AML-193 (cell line): ENCODE measurements at places on chromosomes 3 and 15.

DNA sequence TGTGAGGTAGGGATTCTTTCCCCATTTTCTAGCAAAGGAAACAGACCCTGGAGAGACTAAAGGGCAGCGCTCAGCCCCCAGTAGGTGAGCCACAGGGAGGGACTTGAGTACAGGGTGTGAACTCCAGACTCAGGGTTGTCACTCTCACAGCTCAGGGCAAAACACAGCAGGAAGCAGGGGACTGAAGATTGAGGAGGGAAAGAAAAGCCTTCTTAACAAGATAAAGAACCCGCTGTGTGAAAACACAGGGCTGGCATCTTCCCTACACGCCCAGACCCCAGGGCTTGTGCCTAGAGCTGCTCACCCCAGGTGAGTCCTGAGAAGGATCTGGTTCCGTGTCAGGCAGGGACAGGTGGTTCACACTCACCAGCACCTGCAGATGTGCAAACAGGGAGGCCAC is 59.6 kb downstream of the ABTB1 start:
- no peak for DNase-seq

GRCh38 chr3:24538891-24539290 is 44.2 kb upstream of the THRB start:
- DNase-seq = no peak

- no peak for DNase-seq
Measured at GRCh38 chr3:160196511-160197104, 28.6 kb upstream of the C3orf80 start.

DNA sequence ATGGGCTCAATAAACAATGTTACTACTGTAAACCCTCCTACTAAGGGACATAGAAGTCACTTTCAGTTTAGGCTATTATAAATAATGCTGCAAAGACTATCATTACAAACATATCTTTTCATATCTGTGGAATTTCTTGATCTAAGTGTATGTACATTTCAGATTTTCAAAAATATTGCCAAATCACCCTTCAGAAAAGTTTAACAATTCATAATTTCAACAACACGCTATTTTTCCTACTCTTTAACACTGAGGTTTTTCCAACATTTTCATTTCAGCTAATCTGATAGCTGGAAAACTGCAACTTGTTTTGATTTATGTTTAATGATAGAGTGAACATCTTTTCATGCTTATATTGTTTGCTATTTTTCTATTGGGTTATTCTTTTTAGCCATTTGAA is 69.0 kb downstream of the ALDH1A2 start:
- DNase-seq = no peak

DNA sequence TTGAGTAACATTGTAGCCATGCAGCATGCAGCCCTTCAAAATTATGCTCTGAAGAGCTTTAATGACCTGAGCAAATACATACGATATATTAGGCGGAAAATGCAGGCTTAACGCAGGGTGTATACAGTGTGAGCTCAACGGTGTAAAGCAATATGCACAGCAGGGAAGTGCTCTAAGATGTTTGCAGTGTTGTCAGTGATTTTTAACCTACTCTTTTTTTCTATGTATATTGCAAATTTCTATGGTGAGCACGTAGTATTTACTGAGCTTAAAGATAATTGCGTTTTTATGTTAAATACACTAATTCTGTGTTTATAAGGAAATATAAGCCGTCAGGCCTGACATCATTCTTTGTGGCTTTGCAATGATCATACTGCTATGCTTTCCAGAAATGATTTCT is 42.1 kb downstream of the DGKG start:
- no peak for DNase-seq
